Glomerular endothelial cell (primary cell): ENCODE measurements at places on chromosomes 7 and 10. TPM values are rescaled to one million over a fixed set of nuclear protein-coding genes. Genes with fewer than 3 reads are reported as not detected.
A peak's percentile ranks its signal among the peaks of the same experiment; 100 is the strongest.

The LRMDA gene
- 19.8 and 25.7 TPM in 2 replicates for total RNA-seq

The CAMK2B gene
- 0.05 and 0.29 TPM in 2 replicates for total RNA-seq

The NEURL1 gene
- 0.05 and 0.47 TPM in 2 replicates for total RNA-seq

The CALD1 gene
- total RNA-seq = 151 and 251 TPM in 2 replicates

The PRXL2A gene
- 197 and 204 TPM in 2 replicates for total RNA-seq

The C10orf105 gene
- not detected in 2 replicates for total RNA-seq

The PODXL gene
- 349 and 350 TPM in 2 replicates for total RNA-seq

The ANKRD1 gene
- 168 and 436 TPM in 2 replicates for total RNA-seq

The CALY gene
- total RNA-seq = not detected in 2 replicates

The LBX1 gene
- not detected in 2 replicates for total RNA-seq

The PLAU gene
- 137 and 470 TPM in 2 replicates for total RNA-seq

The FAM171A1 gene
- 97.8 and 98.1 TPM in 2 replicates for total RNA-seq

- no peak for DNase-seq
Measured at GRCh38 chr10:126701526-126701925, 31.0 kb upstream of the C10orf90 start.

- no peak for DNase-seq
Measured at GRCh38 chr10:10361301-10361885, 656.3 kb upstream of the CELF2 start.

- no peak for DNase-seq
Measured at GRCh38 chr10:44193567-44194220, 191.2 kb downstream of the CXCL12 start.

- no peak for DNase-seq
Measured at GRCh38 chr10:13515467-13515866, 13.3 kb downstream of the BEND7 start.

DNA sequence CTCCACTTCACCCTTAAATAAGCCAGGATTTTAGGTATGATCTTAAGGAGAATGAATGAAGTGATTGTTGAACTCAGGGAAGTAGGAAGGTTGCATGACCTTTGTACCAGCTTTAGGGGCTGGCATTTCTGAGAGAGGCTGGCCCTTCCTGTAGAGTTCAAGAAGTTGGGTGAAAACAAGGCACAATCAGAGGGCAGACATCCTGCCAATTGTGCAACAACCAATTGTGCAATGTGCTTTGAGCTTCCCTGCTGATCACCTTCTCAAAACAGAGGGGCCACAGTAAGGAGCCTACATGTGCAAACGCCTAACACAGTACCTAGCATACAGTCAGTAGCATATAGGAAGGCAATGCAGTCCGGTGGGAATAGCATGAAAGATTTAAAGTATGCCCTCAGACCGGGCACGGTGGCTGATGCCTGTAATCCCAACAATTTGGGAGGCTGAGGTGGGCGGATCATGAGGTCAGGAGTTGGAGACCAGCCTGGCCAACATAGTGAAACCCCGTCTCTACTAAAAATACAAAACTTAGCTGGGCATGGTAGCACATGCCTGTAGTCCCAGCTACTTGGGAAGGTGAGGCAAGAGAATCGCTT, 5.4 kb downstream of the CPVL start:
- no peak for DNase-seq

- no peak for DNase-seq
Measured at GRCh38 chr10:80197972-80198916, 7.1 kb downstream of the ANXA11 start.

GRCh38 chr7:17144322-17144721, 154.1 kb upstream of the AHR start:
- no peak for DNase-seq

DNA sequence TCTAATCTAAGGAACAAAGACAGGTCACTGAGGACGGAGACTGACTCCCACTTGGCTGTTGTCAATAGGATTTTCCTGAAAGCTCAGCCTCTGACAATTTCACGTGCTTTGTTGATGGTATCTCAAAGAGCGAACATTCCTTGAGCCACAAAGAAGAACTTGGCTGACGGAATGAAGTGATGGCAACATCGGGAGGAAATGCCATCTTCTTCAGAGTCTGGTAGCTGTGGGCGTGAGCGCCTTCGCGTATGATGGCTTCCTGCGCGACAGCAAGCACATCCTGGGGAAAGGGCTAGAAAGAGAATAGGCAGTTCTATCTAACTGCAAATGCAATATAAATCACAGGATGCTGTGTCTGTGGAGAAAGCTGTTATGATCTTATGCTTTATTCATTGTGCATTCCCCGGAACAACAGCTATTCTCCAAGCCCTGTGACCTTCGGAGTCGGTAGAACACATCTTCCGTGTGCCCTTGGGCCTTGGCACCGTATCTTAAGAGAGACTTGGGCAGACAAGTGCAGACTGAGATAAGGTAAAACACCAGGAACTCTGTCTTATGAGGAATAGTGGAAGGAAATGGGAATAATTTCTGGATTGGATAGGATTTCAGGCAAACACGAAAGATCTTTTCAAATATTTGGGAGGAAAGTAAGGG, 19.6 kb upstream of the GTPBP4 start:
- no peak for DNase-seq

GRCh38 chr10:110006358-110007160, 1.2 kb upstream of the ADD3 start:
- no peak for DNase-seq

DNA sequence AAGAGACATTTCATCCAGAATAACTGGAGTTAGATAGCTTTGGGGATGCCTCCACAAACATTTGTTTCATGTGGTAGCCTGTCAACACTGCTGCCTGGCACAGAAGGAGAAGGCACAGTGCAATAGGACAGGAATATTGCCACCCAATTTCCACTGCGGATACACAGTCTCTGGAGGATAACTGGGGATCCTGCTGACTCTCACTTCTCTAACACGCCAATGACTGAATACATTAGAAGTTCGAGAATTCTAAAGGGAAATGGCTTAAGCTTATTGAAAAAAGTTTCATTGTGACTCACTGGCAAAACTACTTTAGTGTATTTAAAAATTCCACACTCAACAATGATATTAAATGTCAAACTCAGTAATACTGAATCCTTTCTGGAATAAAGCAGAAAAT, 12.9 kb downstream of the ARL3 start:
- no peak for DNase-seq

DNA sequence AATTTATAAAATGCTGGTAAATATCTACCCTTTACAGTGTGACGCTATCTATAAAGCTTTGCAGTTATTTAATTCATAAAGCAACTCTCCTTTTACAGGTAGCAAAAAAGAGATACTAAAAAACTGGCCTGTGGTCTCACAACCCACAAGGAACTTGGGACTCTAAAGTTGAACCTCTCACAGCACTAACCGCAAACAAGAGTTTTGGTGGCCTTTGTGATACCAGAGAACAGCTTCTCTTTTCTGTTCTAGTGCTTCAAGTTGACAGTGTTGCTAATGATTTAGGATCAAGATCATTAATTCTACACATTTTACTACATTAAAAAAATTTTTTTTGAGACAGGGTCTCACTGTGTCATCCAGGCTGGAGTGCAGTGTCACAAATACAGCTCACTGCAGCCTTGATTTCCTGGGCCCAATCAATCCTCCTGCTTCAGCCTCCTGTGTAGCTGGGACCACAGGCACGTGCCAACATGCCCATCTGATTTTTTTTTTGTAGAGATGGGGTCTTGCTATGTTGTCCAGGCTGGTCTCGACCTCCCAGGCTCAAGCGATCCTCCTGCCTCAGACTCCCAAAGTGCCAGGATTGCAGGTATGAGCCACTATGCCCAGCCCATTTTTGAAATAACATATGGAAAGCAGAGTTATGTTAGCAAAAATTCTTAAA, 56.0 kb upstream of the ST8SIA6 start:
- no peak for DNase-seq

GRCh38 chr10:25561758-25562157, 372.3 kb upstream of the MYO3A start:
- no peak for DNase-seq

GRCh38 chr10:35462491-35462934, 126.2 kb downstream of the CCNY start:
- DNase-seq = no peak

DNA sequence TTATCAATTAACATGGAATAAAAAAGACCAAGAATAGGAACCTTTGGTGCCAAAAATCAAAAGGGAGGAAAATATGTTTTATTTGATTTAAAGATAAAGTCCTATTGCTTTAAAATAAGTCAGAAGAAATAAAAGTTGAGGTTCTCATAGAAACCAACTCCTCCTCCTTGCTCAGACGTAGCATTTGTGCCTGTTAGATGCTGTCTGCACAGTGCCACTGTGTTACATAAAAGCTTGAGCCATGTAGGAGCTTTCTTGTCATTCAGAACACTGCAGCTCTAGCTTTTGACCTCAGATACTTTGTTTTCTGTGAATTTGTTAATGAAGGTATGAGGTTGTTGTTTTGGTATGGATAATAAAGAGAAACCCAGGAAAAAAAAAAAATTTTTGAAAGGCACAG, 50.3 kb downstream of the LRRC4 start:
- no peak for DNase-seq

DNA sequence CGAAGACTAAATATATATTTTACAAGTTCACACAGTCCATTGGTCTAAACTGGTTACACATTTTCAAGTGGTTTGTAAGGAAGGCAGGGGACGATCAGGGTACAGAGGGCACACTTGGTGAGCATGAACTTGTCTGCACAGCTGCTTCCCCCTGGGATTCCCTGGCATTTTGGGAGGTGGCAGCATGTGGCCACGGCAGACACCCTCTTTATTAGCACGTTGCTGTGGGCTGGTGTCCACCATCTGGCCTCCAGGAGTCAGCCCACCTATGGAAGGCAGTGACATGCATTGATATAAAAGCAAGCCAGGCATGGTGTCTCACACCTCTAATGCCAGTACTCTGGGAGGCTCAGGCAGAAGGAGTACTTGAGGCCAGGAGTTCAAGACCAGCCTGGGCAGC, 350.2 kb downstream of the TYW1 start:
- DNase-seq = no peak

- DNase-seq = no peak
Measured at GRCh38 chr7:151346470-151346769, 4.8 kb downstream of the NUB1 start.

DNA sequence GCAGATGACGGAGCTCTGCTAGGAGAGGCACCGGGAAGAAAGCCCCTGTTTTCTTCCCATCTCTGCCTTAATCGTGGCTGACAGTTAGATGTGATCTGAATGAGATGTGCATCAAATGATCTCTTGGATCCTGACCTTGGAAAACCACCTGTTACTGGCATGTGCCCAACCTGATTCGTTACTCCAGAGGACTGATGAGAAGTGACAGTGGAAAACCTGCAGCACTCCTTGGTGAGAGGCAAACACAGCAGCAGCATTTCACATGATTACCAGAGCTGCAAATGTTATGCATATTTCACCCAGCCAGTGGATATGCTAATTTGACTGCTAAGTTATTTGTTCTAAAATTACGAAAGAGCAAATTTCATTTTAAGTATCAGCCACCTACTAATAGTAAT, 95.3 kb downstream of the PTPRN2 start:
- DNase-seq = no peak

DNA sequence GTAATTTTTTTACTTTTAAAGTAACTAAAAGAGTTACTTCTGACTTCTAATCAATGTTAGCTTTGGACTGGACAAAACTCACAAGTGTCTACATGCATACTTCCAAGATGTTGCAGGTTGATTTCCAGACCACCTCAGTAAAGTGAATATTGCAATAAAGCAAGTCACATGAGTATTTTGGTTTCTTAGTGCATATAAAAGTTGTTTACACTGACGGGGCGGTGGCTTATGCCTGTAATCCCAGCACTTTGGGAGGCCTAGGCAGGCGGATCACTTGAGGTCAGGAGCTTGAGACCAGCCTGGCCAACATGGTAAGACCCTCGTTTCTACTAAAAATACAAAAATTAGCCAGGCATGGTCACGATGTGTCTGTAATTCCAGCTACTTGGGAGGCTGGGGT, 40.8 kb downstream of the PANK1 start:
- DNase-seq = no peak

DNA sequence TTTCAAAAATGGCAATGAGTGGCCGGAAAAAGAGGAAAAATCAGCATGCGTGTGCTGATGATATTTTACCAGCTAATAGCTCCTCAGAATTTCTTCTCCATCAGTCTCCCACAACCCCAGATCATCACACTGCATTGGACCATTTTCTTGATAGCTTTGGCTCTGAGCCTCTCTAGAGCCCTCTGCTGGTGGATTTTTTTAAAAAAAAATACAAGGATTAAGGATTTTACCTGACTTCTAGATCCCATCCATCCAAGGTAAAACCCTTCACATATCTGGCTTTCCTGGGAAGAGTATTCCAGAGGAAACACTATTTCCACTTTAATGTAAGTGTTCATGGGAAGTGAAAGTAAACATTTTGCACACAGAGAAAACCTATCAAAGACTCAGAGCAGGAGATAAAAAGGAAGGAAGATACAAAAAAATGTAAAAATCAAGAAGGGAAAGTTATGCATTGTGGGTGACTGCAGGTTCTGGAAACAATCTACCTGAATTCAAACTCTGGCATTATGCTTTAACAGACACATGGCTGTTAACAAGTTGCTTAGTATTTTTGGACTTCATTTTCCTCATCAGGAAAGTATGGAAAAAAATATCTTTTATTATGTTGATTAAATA, 380.9 kb downstream of the LRRTM3 start:
- no peak for DNase-seq

- DNase-seq = no peak
Measured at GRCh38 chr7:131803816-131804215, 247.4 kb upstream of the PODXL start.

GRCh38 chr10:53667063-53667462, 894.5 kb upstream of the MBL2 start:
- DNase-seq = no peak

- no peak for DNase-seq
Measured at GRCh38 chr10:77892021-77892739, 34.4 kb downstream of the DLG5 start.

DNA sequence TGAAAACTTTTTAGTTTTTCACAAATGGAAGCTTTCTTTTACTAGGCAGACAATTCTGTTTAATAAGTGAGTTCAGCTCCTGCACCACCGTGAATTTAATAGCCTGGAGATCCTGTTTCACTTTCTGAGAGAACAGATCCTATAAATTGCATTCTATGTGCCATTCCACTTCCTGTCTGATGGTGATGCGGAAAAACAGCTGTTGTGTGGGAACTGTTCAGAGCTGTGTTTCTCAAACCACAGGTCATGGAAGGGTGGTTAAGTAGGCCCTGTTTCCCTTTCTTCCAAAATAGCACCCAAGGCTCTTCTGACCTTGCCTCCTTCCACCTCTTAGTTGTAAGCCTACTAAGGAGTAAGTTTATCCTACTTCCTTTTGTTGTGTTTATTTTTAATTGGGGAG, 97.2 kb upstream of the DKK1 start:
- DNase-seq = peak; percentile 79

DNA sequence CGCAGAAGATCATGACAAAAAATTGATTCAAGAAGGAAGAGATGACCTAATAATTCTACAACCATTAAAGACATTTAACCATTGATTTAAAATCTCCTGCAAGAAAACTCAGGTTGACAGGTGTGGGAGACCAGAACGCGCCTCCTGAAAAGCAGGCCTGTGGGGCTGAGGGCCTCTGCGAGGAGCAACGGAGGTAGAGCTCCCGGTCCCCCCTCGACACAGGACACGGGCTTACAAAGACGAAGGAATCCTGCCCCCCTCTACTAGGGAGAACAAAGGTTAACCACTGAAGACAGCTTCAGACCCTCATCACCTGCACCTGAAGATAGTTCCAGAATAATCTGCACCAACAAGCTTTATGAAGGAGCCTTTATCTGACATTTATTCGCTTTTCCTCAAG, 55.9 kb upstream of the INPP5A start:
- no peak for DNase-seq

- DNase-seq = no peak
Measured at GRCh38 chr10:88288320-88289059, 294.6 kb downstream of the RNLS start.
